ENCODE measurements at places on chromosomes 4 and X.

DNA sequence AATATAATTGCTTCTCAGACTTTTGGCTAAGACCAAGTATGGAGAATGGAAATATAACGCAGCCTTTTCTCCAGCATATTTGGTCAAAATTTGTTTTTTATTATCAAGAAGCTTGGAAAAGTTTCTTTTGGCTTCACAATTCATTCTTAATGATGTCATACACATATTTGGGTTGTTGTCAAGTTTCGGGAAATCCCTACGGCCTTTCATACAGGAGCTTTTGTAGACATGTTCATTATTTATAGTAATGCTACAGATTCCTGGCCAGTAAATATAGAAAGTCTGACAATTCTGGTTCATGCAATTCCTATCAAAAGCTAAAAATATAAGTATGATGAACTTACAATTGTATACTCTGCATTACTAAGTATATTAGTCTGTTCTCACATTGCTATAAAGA, 112.9 kb downstream of the IRF2 start:
- no peak for DNase-seq

DNA sequence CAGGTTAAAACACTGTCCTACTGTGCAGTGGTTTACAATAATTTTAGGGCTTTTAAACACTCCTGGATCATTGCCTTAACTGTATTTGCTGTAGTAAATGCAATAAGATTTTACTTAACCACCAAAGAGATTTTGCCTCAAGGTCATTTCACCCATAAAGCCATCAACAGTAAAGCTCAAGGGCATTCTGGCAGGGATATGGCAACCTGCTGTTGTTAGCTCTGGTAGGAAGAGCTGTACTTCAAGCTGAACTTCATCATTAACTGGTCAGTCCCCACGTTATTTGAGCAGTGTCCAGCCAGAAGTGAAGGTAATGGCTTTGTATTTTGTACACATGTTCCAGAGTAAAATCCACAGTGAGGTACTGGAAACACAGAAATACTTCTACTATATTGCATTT, 26.9 kb upstream of the MAOA start:
- no peak for DNase-seq

- DNase-seq: no peak
Measured at GRCh38 chrX:39948582-39948981, 149.2 kb downstream of the BCOR start.

- no peak for DNase-seq
Measured at GRCh38 chr4:38169524-38169923, 209.3 kb downstream of the PTTG2 start.

GRCh38 chr4:149933883-149934282, 118.2 kb upstream of the IQCM start:
- DNase-seq: no peak

DNA sequence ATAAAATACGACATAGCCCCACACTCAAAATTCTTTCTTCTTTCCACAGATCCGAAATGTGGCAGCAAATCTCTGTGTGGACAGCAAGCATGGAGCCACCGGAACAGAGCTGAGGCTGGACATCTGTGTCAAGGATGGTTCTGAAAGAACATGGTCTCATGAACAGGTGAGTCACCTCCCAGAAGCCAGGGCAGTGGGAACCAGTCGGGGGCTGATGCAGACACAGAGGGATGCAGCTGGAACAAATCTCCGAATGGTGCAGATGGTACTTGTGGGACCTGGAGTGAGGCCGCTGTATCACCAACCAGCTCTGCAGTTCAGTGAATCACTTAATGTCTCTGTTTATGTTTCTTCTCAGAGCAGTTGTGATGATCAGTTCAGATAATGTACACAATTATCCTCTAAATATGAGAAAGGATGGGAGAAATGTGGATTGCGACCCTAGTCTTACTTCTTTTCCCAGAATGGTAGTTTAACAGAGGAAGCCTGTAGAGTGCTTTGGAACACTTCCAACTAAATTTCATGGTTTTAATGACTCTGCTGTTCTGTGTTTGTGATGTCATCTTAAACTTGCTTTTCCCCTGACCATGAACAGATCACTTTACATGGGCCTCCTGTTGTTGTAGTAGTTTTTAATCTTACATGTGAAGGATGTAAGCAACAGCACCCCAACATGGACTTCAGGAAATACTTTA, 159.3 kb upstream of the GALNT7 start:
- no peak for DNase-seq

- no peak for DNase-seq
Measured at GRCh38 chr4:144350706-144351105, 210.2 kb upstream of the GYPA start.

GRCh38 chr4:54228961-54229501, at the start of gene PDGFRA:
Gene PDGFRA (plus strand): TSS chr4:54229293. CDS start chr4:54258769, 29,476 bp downstream.
- no peak for DNase-seq

- DNase-seq: no peak
Measured at GRCh38 chr4:96713271-96713850, 873.5 kb downstream of the PDHA2 start.

DNA sequence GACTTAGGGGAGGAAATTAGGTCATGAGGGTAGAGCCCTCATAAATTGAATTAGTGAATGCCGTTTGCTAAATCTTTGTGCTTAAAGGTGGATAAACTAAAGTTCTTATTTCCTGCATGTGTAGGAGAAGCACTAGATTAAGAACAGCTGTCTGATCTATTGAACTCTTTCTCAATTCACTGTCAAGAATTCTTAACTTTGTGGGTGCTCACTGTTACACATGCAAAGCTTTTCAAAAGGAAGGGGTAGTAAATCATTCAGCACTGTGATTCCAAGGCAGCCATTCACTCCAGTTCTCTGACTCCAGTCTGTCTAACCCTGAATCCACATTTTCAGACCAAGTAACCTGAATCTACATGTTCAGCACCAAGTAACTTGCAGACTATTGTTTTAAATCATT, 1520.1 kb downstream of the PCDH18 start:
- no peak for DNase-seq

- no peak for DNase-seq
Measured at GRCh38 chr4:6608758-6609414, 31.6 kb upstream of the MRFAP1 start.

GRCh38 chr4:1240721-1241465, 8.0 kb downstream of the CTBP1 start:
- no peak for DNase-seq

DNA sequence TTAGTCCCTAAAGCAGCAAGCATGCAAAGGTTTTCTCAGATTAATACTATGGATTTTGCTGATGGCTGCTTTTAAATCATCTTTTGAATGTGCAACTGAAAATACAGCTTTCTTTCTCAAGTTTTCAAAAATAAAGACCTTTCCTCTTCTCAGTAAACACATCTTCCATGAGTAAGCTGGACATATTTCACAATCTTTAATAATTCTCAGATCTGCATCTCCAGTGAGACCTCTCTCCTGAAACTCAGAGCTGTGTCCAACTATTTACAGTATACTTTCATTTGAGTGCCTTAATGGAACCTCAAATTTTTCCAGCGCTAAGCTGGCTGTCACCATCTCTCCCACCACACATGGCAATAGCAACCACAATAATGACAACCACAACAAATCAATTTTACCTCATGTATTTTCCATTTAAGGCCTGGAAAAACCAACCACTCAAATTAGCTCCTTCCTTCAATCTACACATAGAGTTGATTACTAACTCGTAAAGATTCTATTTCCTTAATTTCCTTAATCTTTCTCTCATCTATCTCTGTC, 192.4 kb upstream of the RPL34 start:
- no peak for DNase-seq

DNA sequence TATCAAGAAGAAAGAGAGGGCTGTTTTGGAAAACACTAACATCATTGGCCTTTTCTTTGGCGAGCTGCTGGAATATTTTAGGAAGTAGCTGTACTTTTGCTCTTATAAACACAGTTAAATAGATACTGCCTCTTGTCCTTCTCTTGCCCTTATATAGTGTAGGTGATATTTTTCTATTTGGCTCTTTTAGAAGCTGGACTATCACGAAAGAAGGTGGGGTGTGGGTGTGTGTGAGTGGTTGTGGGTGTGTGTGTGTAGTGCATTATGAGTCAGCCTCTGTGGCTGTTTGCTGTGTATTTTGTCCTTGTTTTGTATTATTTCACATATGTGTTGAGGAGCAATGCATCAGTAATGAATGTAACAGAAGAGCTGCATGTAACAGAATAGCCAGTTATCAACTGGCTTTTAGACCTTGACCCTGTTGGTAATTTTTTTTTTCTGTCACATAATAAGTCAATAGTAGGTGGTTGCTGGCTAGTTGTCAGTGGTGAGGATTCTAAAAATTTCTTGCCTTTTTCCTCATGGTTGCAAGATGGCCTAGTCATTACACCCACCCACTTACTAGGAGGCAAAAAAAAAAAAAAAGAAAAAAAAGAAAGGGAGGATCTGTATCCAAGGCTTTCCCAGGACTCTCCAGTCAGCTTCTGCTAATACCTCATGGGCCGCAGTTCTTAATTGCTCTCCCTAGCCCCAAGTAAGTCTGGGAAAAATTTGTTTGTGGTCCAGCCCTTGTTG, 23.8 kb downstream of the ARHGAP10 start:
- DNase-seq: no peak

DNA sequence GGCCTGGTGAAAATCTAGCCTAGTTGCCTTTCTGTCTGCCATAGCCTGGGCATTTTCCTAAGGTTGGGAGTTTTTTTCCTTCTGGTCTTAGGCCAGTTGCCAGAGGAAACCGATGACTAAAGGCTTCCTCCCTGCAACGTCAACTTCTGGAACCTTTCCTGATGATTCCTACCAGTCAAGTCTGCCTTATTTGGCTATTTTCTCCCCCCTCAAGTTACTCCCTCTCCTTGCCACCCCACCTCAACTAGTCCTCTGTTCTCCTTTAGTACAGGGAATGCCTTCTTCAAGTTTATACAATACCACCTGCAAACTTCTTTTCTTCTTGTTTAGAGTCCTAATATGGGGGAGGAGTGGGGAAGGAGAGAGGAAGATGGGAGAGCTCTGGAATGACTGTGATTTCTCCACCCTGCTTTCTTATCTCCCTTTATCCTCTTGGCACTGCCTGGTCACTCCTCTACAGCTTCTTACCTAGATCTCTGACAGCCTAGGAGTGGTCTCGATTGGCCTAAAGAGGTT, 10.6 kb downstream of the MSN start:
- DNase-seq: no peak

Measured in activated T-cell treated with anti-CD3 and anti-CD28 coated beads, Interleukin-2, amount 50 U/mL, for 72 hours (primary cell).